ENCODE measurements at places on chromosomes 12 and 14.

DNA sequence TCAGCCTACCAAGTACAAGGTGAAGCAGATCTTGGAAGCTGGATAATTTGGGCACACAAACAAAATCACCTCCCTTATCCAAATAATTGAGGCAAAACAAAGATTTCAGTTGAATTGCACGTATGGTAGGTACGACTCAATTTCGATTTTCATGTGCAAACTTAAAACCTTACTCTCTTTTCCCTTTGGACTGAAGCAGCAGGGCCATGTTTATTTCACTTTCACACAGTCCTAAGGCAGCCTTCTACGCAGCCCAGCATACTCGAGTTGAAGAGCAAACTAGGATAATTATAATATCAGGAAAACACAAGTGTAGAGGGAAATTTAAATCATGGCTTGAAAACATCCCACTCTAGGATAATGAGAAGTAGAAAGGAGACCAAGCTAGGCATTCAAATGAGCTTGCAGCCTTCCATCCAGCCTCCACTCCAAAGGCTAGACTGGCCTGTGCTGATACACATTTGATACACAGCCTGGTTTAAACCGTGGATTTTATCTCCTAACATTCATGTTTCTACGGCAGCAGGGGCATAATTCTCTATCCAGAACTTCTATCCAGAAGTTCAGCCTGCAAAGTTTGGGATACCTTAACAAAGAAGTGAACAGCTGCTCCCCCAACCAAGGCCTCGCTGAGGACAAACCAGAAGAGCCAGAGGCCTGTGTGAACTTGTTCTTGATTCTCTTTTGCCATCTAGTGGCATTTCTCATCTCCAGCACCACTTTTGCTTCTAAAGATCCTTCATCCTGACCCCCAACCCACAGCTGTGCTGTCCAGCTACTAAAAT is 2.4 kb upstream of the RNASE7 start:
- peak; percentile 41 for DNase-seq

- no peak for DNase-seq
Observed at GRCh38 chr14:92577321-92577742, 63.8 kb downstream of the RIN3 start.

GRCh38 chr12:93622485-93622884 is 50.0 kb downstream of the SOCS2 start:
- no peak for DNase-seq

DNA sequence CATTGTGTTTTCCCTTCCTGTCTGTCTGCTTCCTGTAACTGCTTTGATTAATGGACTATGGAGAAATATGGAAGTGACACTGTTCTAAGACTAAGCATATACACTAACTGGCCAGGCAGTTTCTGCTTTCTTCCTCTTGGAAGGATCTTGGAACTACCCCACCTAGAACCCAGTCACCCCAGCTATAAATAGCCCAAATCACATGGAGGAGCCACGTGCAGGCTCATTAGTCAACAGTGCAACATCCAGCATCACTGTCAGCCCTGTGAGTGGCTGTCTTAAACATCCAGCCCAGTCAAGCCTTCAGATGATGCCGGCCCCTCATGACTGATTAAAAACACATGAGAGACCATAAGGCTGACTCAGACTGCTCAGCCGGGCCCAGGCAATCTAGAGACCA is 39.2 kb downstream of the BCAT1 start:
- no peak for DNase-seq

- DNase-seq, result no peak
Observed at GRCh38 chr12:4099276-4099675, 174.3 kb upstream of the CCND2 start.

DNA sequence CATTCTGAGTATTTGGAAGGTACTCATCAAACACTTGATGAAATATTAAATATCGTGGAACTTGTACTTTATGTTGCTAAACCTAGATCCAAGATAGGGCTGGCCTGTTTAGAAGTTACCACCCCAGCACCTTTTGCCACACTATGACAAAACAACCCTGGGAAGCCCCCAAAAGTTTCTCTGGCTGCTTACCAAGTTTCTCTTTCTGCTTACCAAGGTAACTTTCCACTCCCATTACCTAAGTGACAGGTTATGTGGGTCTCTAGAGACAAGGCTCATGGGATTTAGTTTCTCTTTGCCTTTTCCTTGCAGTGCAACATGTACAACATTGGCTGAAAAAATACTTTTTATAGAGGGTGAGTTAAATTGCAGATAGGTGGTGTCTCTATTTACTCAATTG is 28.9 kb upstream of the PPM1A start:
- no peak for DNase-seq

GRCh38 chr12:69046363-69046762 is 113.4 kb upstream of the CPM start:
- DNase-seq, result no peak

GRCh38 chr14:103395244-103395643 is 10.0 kb downstream of the MARK3 start:
- no peak for DNase-seq

- no peak for DNase-seq
Observed at GRCh38 chr12:82176026-82176425, 182.2 kb downstream of the CCDC59 start.

DNA sequence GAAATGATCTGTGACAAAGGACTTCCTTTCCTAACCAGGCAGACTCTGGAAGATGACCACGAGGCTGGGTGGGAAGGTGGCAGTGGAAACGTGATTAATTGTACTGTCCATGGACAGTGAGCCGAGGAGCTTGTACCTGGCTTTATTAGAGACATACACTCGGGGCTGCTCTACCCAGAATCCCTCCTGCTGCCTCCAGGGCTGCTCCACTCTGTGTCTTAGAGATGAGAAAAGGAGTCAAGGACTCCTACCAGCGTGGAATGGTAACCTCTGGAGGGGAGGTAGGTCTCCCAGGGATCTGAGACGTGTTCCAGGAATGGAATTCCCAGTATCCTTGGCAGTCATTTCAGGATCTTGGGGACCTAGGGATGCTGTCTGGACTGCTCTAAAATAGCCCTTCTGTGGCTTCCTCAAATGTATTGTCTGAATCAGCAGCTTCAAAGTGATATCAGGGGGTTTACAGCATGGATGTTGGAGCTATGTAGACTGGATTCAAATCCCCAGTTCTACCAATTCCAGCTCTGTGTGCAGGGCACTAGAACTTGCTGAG is 237.8 kb downstream of the CACNA1C start:
- DNase-seq, result no peak

GRCh38 chr12:132551641-132552031 is 58.7 kb downstream of the LRCOL1 start:
- no peak for DNase-seq

DNA sequence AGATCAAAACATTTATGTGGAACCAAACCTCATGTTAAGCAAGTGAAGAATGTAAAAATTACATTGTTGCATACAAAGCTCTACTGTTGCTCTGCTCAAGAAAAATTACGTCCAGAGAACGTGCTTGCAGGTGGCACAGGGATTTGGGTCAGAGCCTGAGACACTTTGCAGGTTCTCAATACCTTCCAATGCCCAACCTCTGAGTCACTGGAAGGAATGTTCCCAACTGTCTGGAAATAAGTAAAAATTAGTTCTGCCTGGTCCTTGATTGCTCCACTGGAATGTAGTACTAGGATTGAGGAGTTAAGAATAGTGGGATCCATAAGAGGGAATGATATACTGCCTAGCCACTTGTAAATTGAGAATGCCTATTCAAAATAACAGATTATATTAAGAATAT is 2.8 kb upstream of the IFNG start:
- DNase-seq, result no peak

- DNase-seq, result no peak
Observed at GRCh38 chr12:20507056-20507455, 138.7 kb downstream of the PDE3A start.

DNA sequence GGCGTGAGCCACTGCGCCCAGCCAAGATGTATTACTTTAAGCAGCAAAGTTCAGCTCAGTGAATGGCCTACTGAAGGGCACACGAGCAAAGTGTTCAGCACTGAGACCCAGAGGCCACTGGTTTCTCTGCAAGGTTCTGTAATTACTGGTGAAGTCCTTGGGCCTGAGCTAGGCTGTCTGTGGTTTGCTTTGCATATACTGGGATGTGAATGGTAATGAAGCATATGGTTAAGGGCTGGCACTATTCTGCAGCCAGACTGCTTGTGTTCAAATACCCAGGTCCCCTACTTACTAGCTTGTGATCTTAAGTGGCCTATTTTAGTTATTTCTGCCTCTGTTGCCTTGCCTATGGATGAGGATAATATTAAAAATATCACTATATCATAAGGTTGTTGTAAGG is 72.0 kb downstream of the LLPH start:
- no peak for DNase-seq

DNA sequence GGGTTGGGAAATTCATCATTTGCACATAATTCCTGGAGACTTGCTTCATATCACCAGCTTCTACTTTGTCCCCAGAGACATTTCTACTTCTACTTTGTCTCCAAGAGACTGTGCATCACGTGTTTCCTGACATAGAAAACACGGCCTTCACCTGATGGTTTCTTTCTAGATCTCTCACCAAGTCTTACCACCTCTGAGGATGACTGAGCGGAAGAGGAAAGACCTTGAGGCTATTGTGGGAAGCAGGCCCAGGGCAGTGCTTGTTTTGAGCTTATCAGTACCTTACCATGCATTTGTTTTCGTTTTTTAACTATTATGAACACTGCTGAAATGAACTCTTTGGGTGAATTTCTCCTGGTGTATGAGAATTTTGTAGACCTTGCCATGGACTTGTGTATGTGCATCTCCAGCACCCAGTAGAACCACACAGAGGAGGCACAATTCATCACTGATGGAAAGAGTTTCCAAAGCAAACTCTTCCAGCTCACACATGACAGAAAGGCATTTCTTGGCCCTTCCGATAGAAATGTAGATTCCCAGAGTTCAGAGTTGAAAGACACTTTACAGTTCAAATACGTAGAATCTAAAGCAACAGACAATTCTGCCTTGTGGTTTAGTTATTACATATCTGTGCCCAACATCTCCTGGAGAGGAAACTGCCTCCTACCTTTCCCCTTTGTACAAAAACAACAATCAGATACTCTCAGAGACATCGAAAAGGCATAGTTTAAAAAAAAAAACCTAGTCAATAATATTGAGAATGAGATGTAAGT is 434.7 kb downstream of the FUT8 start:
- no peak for DNase-seq

- no peak for DNase-seq
Observed at GRCh38 chr12:39622306-39622705, 2.7 kb upstream of the ABCD2 start.

DNA sequence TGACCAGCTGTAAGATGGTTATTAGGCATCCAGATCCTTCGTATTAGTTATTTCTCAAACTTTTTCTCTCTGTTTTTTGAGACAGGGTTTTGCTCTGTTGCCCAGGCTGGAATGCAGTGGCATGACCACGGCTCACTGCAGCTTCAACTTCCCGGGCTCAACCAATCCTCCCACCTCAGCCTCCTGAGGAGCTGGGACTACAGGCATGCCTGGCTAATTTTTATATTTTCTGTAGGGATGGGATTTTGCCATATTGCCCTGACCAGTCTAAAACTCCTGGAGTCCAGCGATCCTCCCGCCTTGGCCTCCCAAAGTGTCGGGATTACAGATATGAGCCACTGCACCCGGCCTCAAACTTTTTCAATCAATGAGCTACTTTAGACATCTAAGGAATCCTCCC is 33.1 kb downstream of the FZD10 start:
- DNase-seq, result no peak

GRCh38 chr14:92847278-92847677 is 53.2 kb downstream of the GOLGA5 start:
- DNase-seq, result no peak

- no peak for DNase-seq
Observed at GRCh38 chr12:5516371-5517241, 84.7 kb downstream of the NTF3 start.

DNA sequence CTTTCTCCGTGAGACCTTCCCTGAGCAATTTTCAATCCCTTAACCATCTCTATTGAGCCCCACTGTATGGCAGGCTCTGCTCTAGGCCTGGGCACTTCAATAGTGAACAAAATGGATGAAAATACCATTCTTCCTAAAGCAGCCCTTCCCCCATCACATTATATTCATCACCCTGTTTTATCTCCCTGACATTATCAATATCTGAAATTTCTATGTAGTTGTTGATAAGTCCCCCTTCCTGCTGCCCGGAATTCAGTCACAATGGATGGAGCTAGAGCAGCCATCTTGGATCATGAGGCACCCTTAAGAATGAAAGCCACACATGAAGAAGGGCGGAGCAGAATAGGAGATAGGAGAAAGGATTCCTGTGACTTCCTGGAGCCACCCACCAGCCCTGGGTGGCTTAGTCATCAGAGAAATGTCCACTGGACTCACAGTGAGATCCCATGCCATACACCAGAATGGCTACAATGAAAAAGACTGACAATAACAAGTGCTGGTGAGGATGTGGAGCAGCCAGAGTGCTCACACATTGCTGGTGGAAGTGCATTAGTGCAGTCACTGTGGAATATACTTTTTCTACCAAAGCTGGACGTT is 33.9 kb downstream of the SCARB1 start:
- no peak for DNase-seq

- DNase-seq, result no peak
Observed at GRCh38 chr12:88450136-88450535, 130.1 kb downstream of the KITLG start.

DNA sequence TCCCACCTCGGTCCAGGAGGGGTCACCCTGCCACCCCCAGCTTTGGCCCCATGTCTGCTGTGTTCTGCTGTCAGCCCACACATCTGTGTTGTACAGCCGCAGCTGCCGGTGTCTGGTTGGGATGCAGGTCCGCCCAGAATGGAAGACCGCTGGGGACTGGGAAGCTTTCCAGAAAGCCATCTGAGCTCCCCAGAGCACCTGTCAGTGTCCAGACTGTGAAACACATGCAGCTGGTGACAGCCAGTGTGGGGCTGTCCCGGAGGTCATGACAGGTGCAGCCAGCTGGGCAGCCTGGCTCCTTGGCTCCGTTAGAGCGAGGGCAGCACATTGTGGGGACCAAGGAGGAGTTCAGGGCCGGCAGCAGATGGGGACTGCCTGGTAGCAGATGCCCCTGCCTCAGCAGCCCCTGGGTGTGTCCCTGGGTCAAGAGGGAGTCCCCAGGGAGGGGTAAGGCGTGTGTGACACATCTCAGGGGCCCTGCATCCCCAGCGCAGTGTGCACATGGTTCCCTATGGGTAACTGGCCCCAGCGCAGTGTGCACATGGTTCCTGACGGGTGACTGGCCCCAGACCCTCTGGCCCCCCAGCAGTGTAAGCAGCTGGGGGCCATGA is 16.4 kb downstream of the CEP170B start:
- no peak for DNase-seq

GRCh38 chr12:53867216-53868012 is 71.2 kb upstream of the HOXC13 start:
- DNase-seq, result no peak

DNA sequence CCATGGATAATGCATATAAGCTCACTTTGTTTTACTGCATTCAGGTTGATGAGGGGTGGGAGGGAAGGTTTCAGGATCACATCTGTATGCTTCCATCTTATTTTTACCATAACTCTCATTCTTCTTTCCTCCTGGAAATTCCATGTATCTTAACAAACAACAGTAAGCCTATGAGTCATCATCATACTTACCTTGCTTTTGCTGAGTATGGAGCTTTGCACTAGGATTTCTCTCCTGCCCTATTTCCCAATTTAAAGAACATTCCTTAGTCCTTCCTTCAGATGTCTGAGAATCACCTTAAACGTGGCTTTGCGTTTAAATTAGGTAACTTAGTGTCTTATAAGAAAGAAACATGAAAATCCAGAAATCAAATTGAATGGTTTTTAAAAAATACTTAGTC is 1.6 kb upstream of the CLEC14A start:
- DNase-seq, result no peak
